Natural killer cell (primary cell): ENCODE measurements at places on chromosomes 12 and 14.

DNA sequence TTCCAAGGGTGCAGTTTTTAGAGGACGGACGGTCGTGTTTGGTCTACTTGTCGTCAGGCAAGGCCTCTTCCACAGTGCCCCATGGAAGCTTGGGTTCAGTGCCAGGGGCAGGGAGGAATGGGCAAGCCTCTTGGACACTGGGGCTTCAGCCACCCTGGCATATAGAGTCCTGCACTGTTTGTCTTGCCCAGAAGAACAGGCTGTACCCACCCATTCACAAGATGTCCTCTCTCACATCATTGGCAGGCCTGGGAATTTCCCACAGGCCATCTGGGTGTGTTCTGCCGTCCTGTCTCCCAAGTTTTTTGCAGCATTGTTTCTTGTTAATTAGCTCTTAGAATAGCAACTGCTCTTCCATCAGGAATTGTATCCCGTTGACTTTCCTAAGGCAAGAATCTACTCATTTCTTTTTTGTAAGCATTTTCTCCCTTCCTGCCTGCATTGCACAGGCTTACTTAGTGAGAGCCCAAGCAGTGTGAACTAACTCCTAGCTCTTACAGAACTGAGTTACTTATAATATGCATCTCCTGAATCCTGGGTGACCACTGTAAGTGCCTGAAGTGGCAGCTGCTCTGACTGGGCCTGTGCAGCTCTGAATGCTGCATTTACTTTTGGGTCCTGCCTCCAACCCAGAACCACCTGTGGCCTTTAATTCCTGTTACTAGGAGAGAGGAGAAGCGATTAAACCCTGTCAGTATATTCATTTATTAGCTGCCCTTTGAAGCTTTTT, 149.4 kb upstream of the HIF1A start:
- DNase-seq: no peak

- DNase-seq: no peak
Observed at GRCh38 chr12:52149651-52150241, 42.1 kb downstream of the KRT80 start.

- DNase-seq: no peak
Observed at GRCh38 chr14:51442513-51443175, 202.6 kb downstream of the TMX1 start.

GRCh38 chr12:90020881-90021280, 312.2 kb upstream of the ATP2B1 start:
- DNase-seq: no peak

- DNase-seq: no peak
Observed at GRCh38 chr12:75805320-75805719, 226.3 kb downstream of the PHLDA1 start.

DNA sequence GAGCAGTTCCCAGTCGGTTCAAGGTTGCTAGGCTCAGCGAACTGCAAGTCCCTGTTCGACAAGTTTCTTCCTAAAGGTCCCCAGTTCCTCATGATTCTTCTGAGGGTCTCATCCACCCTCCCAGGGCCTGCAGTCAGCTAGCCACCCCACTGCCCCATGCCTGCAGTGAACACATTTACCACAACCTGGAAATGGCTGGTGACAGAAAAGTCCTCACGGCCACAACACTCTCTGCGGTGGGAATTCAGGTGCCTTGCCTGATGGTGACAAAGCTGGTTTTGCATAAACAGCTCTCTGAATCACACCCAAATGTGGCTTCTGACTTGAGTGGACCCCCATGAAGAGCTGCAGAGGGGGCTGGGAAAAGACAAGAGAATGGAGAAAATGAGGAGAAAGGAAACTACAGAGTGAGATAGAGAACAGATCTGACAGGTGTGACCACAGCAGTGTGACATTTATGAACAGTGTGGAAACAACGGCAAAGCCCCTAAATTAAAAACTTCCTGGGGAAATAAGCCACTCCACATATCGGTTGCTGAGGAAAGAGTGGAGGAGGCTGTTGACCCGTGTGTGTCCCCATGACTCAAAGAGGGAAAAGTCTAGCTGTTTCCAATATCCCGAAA, 1.3 kb upstream of the CD27 start:
- no peak for DNase-seq
